SK-MEL-5 (cell line): ENCODE measurements at places on chromosomes 4 and X. TPM values are rescaled to one million over a fixed set of nuclear protein-coding genes. Genes with fewer than 3 reads are reported as not detected.

GLOD5 gene
- total RNA-seq = not detected in 2 replicates

PCDH18 gene
- total RNA-seq = 1.1 TPM in 2 replicates

MTTP gene
- 0.37 and 0.56 TPM in 2 replicates for total RNA-seq

ASMT gene
- 0.90 and 2.0 TPM in 2 replicates for total RNA-seq

CFAP99 gene
- total RNA-seq = not detected in 2 replicates

PROM1 gene
- 3.1 and 4.1 TPM in 2 replicates for total RNA-seq

MSN gene
- total RNA-seq = 126 and 138 TPM in 2 replicates

ELOVL6 gene
- total RNA-seq = 7.8 and 8.9 TPM in 2 replicates

FGD1 gene
- 6.3 and 7.7 TPM in 2 replicates for total RNA-seq

TRAM1L1 gene
- 1.7 and 2.8 TPM in 2 replicates for total RNA-seq

ARMCX1 gene
- total RNA-seq = 27.2 and 30.8 TPM in 2 replicates

STATH gene
- total RNA-seq = 1.1 and 1.6 TPM in 2 replicates

EXOC1L gene
- total RNA-seq = not detected in 2 replicates

SLC9B1 gene
- 1.3 and 3.4 TPM in 2 replicates for total RNA-seq

MAP7D2 gene
- total RNA-seq = 1.9 and 3.5 TPM in 2 replicates

BCAP31 gene
- total RNA-seq = 363 and 424 TPM in 2 replicates

LRRC66 gene
- total RNA-seq = not detected in 2 replicates

SYNPO2 gene
- total RNA-seq = 0.32 and 0.69 TPM in 2 replicates

DCAF12L1 gene
- not detected in 2 replicates for total RNA-seq

CXCL3 gene
- total RNA-seq = 1.5 and 2.1 TPM in 2 replicates

KIT gene
- total RNA-seq = 0.24 and 0.96 TPM in 2 replicates

FGFR3 gene
- 0.03 and 0.32 TPM in 2 replicates for total RNA-seq

PASD1 gene
- 2.9 and 3.3 TPM in 2 replicates for total RNA-seq

ADH7 gene
- total RNA-seq = not detected in 2 replicates

BCOR gene
- total RNA-seq = 21.2 and 24.3 TPM in 2 replicates

P2RY8 gene
- total RNA-seq = not detected in 2 replicates

G3BP2 gene
- total RNA-seq = 355 and 386 TPM in 2 replicates

NAA15 gene
- total RNA-seq = 32.0 and 33.2 TPM in 2 replicates

PCDH10 gene
- 0.08 and 0.29 TPM in 2 replicates for total RNA-seq

TGIF2LX gene
- not detected in 2 replicates for total RNA-seq

TAF9B gene
- total RNA-seq = 15.9 and 19.3 TPM in 2 replicates

NXF2 gene
- 0.13 TPM in 1 of 2 replicates, not detected in the other for total RNA-seq

NHSL2 gene
- total RNA-seq = 0.08 TPM in 1 of 2 replicates, not detected in the other

ETDC gene
- not detected in 2 replicates for total RNA-seq

PLXNB3 gene
- 2.7 and 4.8 TPM in 2 replicates for total RNA-seq

CT45A10 gene
- 141 and 152 TPM in 2 replicates for total RNA-seq

ZXDA gene
- total RNA-seq = 3.2 and 3.8 TPM in 2 replicates

AREG gene
- total RNA-seq = 1.2 TPM in 1 of 2 replicates, not detected in the other
